ENCODE measurements at places on chromosomes 2 and 18. TPM values are rescaled to one million over a fixed set of nuclear protein-coding genes. Genes with fewer than 3 reads are reported as not detected.

The ACTG2 gene
- 416 TPM for total RNA-seq

The SERPINB4 gene
- not detected for total RNA-seq

The CD8A gene
- total RNA-seq: 3.9 TPM

The WDR43 gene
- 53.1 TPM for total RNA-seq

The IL36B gene
- total RNA-seq: not detected

The UGT1A5 gene
- not detected for total RNA-seq

The CFC1 gene
- total RNA-seq: not detected

The DPP10 gene
- not detected for total RNA-seq

The ANKAR gene
- 27.2 TPM for total RNA-seq

The MYO3B gene
- 0.32 TPM for total RNA-seq

The FBXO48 gene
- 1.0 TPM for total RNA-seq

All from aorta (tissue), 5 donors.